Activated T-cell treated with anti-CD3 and anti-CD28 coated beads for 4 hours (primary cell): ENCODE measurements at places on chromosomes 4 and X.

- DNase-seq, result no peak
These were observed 52.1 kb upstream of the RHOH start for GRCh38 chr4:40144716-40145115.

GRCh38 chr4:162151386-162151785, 12.4 kb downstream of the FSTL5 start:
- no peak for DNase-seq

DNA sequence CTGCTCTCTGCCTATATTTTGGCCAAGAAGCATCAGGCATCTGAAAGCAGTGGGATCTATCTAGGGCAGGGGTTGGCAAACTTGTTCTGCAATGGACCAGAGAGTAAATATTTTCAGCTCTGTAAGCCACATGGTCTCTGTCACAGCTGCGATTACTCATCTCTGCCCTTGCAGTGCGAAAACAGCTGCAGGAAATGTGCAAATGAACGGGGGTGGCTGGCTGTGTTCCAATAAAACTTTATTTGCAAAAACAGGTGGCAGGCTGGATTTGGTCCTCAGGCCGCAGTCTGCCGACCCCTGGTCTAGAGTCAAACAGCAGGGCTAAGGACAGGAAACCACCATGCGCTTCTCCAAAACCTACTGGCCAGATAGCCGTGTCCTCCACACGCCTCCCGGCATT, 48.6 kb downstream of the ACOX3 start:
- DNase-seq, result no peak

- DNase-seq, result no peak
These were observed 139.3 kb downstream of the MID1IP1 start for GRCh38 chrX:38940547-38940946.

DNA sequence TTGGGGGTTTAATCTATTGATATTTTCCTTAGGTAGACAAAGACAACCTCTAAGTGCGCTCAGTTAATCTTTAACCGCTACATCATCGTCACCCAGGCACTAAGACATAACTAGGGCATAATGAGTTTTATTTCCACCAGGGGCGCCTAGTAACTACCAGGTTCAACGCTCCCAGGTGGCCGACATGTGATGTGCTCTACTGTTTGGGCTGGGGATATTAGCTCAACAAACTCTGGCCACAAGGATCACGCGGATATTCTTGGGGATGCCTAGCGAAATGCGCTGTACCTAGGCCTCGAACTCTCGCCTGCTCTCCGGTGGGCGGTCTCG, 915 bp upstream of the RAB33B start:
- DNase-seq, result peak; percentile 47

DNA sequence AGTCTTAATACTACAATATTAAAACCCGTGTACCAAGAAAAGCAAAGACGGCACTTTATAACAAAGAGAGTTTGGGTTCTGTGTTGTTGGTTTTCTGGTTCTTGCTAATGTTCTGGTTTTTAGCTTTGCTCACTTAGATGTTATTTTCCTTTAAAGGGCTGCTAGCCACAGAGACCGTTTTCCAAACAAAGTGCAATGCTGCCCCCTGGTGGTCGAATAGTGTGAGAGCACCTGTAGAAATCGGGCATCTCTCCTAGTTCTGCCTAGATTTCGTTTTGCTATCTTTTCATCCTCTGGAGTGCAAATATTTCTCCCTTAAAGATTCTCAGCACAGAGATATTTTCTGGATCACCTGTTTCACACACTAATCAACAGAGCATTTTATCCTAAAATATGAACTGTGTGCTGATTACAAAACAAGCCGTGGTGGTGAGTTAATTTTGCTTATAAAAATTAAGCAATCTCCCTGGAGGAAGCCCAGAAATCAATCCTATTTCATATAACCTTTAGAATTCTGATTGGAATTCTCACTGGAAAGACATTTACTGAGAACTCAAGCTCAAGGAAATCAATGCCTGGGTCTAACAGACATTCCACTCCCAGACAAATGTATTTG, 334.5 kb upstream of the NOCT start:
- peak; percentile 62 for DNase-seq

GRCh38 chr4:15234116-15234855, 193.5 kb upstream of the C1QTNF7 start:
- DNase-seq, result no peak

- no peak for DNase-seq
These were observed 53.5 kb downstream of the PAGE2 start for GRCh38 chrX:55142206-55142918.

GRCh38 chr4:129246910-129247461, 151.0 kb downstream of the C4orf33 start:
- no peak for DNase-seq

- no peak for DNase-seq
These were observed 29.1 kb downstream of the NAF1 start for GRCh38 chr4:163137581-163137980.
